NCI-H748 treated with DMSO at 0.1 percent for 48 hours (cell line): ENCODE measurements at places on chromosomes 13 and 19.

GRCh38 chr13:48782429-48782840 lies 128.7 kb downstream of the CYSLTR2 start:
- no peak for DNase-seq

- DNase-seq: no peak
Observed at GRCh38 chr13:40148101-40148500, 492.6 kb downstream of the COG6 start.

DNA sequence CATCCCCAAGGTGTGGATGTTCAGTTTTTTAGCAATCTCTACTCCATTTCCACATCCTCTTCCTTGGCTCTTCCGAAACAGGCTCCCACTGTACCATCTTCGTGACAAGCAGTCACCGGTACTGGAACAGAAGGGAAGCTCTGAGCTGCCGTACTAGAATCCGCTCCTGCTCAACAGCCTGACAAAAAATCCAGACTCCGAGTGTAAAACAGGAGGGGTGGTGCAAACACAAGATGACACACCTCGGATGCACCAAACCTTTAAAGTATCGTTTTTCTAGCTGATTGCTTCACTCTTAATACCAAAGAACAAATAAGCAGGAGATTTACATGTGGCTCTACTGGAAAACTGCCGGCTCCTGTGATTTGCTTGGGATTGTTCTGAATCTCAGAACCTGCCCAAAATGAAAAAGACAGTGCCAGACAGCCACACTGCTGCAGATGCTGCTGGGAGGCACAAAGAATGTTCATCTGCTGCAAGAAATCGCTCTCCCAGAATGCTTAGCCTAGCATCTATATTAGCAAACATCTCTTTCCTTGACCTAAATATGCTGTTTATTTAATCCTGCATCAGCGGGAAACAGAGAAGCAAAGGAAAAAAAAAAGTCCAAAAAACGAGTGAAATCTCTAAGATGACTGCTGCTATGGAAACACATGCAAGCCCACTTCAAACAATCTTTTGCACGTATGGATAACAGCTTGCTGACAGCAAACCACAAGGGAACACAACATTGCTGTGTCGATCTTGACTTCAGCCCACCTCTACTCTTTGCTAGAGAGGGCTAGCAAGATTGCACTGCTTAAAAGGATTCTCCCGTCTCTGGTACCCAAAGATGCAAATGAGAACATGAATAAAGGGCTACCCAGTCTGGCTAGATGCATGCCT lies 38.0 kb upstream of the DOCK9 start:
- DNase-seq: no peak

GRCh38 chr13:48902368-48902767 lies 73.3 kb upstream of the FNDC3A start:
- DNase-seq: no peak

DNA sequence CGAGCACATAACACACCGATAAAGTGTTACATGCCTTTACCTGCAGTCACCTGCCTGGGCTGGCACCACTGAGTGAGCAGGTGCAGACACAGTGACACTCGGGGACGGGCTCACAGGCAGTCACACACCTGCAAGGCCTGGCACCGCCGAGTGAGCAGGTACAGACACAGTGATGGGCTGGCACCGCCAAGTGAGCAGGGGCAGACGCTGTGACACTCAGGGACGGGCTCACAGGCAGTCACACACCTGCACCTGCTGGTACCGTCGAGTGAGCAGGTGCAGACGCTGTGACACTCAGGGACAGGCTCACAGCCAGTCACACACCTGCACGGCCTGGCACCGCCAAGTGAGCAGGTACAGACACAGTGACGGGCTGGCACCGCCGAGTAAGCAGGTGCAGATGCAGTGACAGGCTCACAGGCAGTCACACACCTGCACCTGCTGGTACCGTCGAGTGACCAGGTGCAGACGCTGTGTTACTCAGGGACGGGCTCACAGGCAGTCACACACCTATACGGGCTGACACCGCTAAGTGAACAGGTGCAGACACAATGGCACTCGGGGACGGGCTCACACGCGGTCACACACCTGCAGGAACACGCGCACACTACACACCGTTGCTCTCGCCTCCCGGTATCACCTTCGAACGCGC lies 470 bp downstream of the ZNF835 start:
- DNase-seq: no peak

GRCh38 chr19:12965017-12965811 lies 4.2 kb upstream of the DAND5 start:
- DNase-seq: peak; percentile 51

GRCh38 chr19:50398675-50399367 lies 14.7 kb downstream of the POLD1 start:
- DNase-seq: no peak

GRCh38 chr13:109684824-109685202 lies 101.6 kb downstream of the IRS2 start:
- DNase-seq: no peak

- no peak for DNase-seq
Observed at GRCh38 chr19:4976401-4977298, 7.7 kb downstream of the KDM4B start.

DNA sequence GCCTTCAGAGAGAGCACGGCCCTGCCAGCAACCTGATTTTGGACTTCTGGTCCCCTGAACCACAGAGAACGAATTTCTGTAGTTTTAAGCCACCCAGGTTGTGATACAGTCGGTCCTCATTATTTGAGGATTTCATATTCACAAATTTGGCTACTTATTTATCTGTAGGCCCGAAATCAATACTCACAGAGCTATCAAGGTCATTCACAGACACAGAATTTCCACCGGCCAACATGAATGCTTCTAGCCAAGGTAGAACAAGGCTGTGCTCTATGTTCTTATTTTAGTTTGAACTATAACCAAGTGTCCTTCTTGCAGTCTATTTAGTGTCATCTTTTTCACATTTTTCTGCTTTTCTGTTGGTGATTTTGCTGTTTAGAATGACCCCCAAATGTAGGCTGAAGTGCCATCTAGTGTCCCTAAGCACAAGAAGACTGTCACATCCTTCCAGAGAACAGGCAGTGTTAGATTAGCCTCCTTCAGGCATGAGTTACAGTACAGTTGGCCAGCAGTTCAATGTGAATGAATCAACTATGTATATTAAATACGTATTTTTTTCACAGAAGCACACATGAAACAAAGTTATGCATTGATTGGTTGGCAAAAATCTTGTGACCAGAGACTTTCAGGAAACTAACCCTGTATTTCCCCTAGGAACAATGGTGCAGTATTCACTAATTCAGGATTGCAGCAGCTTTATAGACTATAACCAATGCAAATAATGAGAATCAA lies 63.5 kb downstream of the C13orf42 start:
- no peak for DNase-seq

GRCh38 chr13:33146843-33147611 lies 130.8 kb downstream of the KL start:
- DNase-seq: no peak

DNA sequence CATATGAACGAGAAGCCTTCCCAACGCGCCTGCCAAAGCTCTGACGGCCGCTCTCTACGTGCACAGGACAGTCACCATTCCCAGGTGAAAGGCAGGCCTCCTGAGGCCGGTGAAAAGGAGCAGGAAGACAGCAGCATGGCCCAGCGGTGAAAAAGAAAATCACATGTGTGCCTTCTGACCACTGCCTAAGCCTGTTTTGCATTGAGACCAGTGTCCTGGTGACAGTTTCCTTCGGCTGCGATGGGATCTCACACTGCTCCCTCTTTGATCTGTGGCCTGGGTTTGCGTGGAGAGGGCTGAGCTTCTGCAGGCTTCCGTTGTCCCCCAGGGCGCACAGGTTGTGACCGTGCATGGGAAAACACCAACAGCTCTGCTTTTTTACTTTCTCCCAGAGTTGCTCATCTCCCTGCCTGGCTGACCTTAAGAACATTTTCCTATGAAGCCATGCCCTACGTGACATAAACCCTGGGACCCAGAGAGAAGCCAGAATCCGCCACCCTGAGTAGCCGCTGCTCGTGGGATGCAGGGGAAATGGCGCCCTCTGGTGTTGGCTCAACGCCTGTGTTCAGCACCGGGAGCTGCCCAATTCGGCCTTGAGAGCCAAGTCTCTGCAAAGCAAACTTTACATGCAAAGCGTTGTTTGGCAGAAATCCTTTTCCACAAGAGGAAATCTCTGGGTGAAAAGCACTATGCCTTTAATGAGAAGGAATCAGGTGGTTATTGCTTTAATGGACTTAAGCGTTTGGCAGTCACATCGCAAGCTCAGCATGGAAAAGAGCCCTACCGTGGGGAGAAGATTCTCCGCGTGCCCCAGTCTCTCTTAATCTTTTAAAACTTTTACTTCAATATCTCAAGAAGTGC lies 112.2 kb upstream of the GPR12 start:
- DNase-seq: peak; percentile 81

DNA sequence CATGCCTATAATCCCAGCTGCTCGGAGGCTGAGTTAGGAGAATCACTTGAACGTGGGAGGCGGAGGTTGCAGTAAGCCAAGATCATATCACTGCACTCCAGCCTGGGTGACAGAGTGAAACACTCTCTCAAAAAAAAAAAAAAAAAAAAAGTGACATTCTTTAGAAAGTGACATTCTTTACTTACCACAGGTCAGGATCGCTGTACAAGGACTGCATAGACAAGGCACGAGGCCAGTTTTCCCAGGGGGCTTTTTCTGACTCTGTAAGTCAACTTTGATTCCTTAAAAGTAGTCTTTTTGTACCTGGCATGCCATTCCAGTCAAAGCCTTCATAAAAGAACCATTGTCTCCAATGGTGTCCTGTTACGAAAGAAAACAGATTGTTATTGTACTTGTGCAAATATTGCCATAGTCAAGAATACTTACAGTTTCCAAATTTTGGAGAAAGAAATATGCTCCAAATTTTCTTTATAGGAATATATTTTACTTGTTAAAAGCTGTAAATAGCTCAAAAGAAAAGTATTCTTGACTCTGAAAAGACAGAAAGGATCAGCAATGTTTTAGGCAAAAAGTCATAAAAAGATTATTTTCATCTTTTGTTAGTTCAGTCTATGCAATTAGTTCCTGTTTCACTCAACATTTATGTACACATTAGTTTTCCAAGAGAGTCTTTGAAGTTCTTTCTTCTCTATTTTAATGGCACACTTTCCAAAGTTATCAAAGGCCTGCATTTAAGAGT lies 39.3 kb downstream of the CEACAM1 start:
- no peak for DNase-seq

- DNase-seq: no peak
Observed at GRCh38 chr13:42063105-42063504, 14.7 kb downstream of the DGKH start.

- DNase-seq: no peak
Observed at GRCh38 chr13:38630780-38631179, 56.1 kb upstream of the FREM2 start.

GRCh38 chr13:62721893-62722292 lies 1306.2 kb upstream of the PCDH20 start:
- no peak for DNase-seq

- DNase-seq: no peak
Observed at GRCh38 chr19:49802836-49803528, 10.1 kb downstream of the FUZ start.

DNA sequence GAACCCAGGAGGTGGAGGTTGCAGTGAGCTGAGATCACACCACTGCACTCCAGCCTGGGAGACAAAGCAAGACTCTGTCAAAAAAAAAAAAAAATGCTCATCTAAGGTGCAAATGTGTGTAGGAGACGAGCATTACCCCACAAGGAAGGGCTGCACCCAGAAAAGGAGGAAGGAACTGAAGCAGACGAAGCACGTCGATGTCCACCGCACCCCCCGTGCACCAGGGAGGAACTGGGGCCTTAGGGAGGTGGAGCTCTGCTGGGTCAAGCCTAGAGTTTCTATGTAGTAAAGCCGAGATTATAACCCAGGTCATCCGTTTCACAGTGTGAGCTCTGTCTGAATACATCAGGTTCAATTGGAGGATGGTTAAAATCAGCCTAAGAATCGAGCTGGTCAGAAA lies 1.1 kb downstream of the VSTM1 start:
- no peak for DNase-seq

DNA sequence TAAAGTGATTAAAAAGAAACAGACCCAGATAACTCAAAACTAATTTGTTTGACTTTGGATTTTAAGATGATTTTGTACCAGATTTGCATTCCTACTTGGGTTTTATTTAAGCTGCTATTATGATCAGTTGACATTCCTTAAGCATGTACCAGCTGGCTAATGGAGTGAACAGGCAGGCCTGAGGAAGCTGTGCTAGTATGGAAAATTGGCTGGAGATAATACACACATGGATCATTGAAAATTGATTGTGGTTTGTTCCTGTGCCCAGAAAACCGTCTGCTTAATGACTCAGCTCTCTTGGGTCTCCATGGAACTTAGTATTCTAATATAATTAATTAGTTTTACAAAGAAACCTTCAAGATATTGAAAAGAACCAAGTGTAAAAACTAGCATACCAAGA lies 22.6 kb downstream of the POLR1D start:
- DNase-seq: no peak

- no peak for DNase-seq
Observed at GRCh38 chr13:90518417-90518816, 829.1 kb upstream of the MIR17HG start.

DNA sequence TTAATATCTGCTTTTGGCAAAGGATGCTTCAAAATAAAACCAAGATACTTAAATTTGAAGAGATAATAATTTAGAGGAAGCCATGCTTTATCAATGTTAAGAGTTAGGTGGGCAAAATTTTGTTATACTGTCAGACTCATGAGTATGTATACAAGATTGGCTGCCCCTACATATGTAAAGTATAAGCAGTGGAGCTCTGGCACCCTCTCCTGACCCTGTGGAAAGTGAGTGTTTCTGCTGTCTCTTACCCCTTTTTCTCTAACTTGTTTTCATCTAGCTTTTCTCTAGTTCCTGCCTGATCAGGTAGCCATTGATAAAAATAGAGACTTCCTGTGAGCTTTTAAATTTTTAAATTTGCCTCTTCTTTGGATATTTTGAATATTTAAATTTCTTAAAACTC lies 710.9 kb upstream of the SPRY2 start:
- peak; percentile 18 for DNase-seq

- DNase-seq: no peak
Observed at GRCh38 chr13:100658363-100658762, 16.2 kb downstream of the TMTC4 start.

DNA sequence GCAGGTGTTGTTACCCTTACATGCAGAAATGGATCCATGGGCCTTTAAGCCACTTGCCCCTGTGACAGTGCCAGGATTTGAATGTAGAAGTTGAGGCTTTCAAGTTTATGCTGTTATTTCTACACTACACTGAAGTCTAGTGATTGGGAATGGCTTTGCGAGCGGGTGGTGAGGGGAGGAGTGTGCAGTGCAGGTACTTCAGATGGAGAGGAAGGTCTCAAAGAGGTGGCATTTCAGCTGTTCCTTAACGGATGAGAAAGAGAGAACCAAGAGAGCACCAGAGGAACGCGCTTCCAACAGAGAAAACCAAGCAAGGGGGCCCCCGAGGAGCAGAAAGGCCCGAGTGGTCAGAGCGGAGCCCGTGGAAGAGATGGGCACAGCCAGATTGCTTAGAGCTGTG lies 13.3 kb downstream of the ACTN4 start:
- no peak for DNase-seq

- DNase-seq: no peak
Observed at GRCh38 chr19:21134934-21135366, 6.9 kb upstream of the ZNF431 start.

- no peak for DNase-seq
Observed at GRCh38 chr13:66914155-66914554, 316.0 kb downstream of the PCDH9 start.
